ENCODE measurements at places on chromosomes 11 and 22. TPM values are rescaled to one million over a fixed set of nuclear protein-coding genes. Genes with fewer than 3 reads are reported as not detected.

The POU2AF1 gene
- total RNA-seq, result 2.5 TPM

The SYCE3 gene
- 1.7 TPM for total RNA-seq

The CAPN5 gene
- 1.1 TPM for total RNA-seq

The PKP3 gene
- 0.16 TPM for total RNA-seq

The PAMR1 gene
- total RNA-seq, result not detected

The SNX19 gene
- 37.1 TPM for total RNA-seq

The ZNF214 gene
- total RNA-seq, result not detected

The YPEL1 gene
- total RNA-seq, result 2.5 TPM

The VWCE gene
- 11.8 TPM for total RNA-seq

The ZP1 gene
- not detected for total RNA-seq

The KCTD21 gene
- total RNA-seq, result 22.4 TPM

The ZNF280B gene
- 2.9 TPM for total RNA-seq

The MOB2 gene
- total RNA-seq, result 30.7 TPM

The DDIAS gene
- 15.0 TPM for total RNA-seq

The BCO2 gene
- total RNA-seq, result 1.1 TPM

DNA sequence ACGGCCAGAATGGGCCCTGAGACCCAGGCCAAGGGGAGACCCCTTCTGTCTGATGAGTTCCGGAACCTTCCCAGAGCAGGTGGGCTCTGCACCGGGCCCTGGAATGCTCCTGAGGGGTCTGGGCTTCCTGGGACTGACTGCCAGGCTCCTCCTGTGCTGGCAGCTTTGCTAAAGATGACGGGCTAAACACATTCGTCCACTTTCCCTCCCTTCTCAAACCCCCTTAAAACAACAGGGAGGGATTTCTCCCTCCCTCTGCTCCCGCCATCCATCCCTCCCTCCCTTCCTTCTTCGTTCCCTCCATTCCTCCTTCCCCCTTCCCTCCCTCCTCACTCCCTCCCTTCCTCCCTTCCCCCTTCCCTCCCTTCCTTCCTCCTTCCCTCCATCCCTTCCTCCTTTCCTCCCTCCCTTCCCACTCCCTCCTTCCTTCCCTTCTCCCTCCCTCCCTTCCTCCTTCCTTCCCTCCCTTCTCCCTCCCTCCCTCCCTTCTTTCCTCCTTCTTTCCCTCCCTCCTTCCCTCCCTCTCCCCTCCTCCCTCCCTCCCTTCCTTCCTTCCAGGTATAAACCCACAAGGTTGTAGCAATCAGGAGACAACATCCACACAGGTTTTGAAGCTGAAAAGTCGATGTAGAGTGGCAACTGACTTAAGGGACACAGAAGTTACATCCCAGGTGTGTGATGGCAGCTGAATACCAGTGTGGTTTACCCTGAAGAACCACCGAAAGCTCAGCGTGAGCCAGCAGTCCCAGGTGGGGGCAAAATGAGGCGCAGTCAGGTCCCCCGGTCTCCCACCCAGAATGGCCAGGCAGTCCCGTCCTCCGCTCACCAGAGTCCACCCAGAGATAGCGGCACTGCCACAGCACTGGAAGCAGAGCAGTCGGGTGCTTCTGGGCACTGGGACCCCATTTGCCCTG, 18.8 kb upstream of the MGAT3 start:
- no peaks in the 10 kb centered on the region for H3K36me3 ChIP-seq
- peaks cover 18% of the 10 kb centered on the region for H3K4me1 ChIP-seq
- no peak overlapping the region for H3K4me3 ChIP-seq

- H3K4me1 ChIP-seq, result peaks cover 28% of the 10 kb centered on the region
- H3K27ac ChIP-seq, result no peak overlapping the region
- no peak for DNase-seq
- no peak overlapping the region for H3K4me3 ChIP-seq
Measured at GRCh38 chr11:3159296-3160190, 5.6 kb downstream of the OSBPL5 start.

DNA sequence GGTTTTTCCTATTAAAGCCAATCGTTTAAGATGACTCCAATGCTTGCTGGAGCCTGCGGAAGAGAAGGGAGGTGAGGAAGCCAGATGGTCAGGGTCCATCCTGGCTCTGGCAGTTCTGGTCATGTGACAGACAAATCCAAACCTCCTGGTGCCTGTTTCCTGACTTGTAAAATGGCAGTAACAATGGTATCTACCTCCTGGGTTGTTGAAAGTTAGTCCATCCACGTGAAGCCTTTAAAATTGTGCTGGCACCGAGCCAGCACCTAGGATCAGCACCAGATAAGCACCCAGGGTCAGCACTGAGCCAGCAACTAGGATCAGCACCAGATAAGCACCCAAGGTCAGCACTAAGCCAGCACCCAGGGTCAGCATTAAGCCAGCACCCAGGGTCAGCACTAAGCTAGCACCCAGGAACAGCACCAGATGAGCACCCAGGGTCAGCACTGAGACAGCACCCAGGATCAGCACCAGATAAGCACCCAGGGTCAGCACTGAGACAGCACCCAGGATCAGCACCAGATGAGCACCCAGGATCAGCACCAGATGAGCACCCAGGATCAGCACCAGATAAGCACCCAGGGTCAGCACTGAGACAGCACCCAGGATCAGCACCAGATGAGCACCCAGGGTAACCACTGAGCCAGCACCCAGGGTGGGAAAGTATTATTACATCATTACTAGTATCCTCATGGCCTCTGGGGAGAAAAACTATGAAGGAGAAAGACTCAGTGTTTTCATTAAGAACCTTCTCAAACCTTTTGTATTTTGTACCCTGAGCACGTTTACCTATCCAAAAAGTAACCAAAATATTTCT, 17.2 kb downstream of the KIAA0930 start:
- H3K27me3 ChIP-seq, result no peaks in the 10 kb centered on the region
- no peaks in the 10 kb centered on the region for H3K36me3 ChIP-seq
- peaks cover 20% of the 10 kb centered on the region for H3K4me1 ChIP-seq
- DNase-seq, result no peak

GRCh38 chr11:47003180-47003877, 66.8 kb downstream of the CSTPP1 start:
- no peak overlapping the region for H3K27ac ChIP-seq
- DNase-seq, result peak; percentile 9

- DNase-seq, result no peak
- H3K27ac ChIP-seq, result no peak overlapping the region
- no peak overlapping the region for H3K4me3 ChIP-seq
- peaks cover 11% of the 10 kb centered on the region for H3K4me1 ChIP-seq
- peaks cover 48% of the 10 kb centered on the region for H3K27me3 ChIP-seq
Measured at GRCh38 chr11:60367009-60367408, 11.3 kb upstream of the MS4A7 start.

GRCh38 chr11:47857892-47858543, 9.9 kb upstream of the NUP160 start:
- H3K36me3 ChIP-seq, result no peaks in the 10 kb centered on the region
- no peak for DNase-seq
- no peak overlapping the region for H3K4me3 ChIP-seq

GRCh38 chr11:78212586-78213371, 24.1 kb downstream of the USP35 start:
- no peak overlapping the region for H3K27ac ChIP-seq
- H3K4me1 ChIP-seq, result peaks cover 12% of the 10 kb centered on the region
- no peak overlapping the region for H3K4me3 ChIP-seq
- H3K36me3 ChIP-seq, result peaks cover 13% of the 10 kb centered on the region
- H3K27me3 ChIP-seq, result no peaks in the 10 kb centered on the region

DNA sequence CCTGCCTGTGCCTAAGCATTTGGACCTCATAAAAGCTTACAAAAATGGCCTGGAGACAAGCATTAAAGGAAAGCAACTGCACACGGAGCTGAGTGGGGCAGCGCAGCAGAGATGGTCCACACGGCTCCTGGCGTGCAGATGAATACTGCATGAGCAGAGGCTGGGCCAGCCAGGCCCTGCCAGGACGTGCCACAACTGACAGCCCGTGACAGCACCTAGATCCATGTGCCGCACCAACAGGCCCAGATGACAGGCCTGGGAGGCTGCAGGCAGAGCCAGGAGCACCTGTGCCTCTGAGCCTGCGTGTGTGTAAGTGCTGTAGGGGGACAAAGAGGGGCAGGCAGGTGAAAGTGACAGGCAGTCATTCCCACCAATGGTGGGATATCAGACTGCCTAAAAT, 33.4 kb downstream of the MICAL3 start:
- DNase-seq, result no peak
- H3K4me1 ChIP-seq, result peaks cover 8% of the 10 kb centered on the region
- H3K27ac ChIP-seq, result peak overlapping the region; percentile 31
- no peaks in the 10 kb centered on the region for H3K27me3 ChIP-seq

DNA sequence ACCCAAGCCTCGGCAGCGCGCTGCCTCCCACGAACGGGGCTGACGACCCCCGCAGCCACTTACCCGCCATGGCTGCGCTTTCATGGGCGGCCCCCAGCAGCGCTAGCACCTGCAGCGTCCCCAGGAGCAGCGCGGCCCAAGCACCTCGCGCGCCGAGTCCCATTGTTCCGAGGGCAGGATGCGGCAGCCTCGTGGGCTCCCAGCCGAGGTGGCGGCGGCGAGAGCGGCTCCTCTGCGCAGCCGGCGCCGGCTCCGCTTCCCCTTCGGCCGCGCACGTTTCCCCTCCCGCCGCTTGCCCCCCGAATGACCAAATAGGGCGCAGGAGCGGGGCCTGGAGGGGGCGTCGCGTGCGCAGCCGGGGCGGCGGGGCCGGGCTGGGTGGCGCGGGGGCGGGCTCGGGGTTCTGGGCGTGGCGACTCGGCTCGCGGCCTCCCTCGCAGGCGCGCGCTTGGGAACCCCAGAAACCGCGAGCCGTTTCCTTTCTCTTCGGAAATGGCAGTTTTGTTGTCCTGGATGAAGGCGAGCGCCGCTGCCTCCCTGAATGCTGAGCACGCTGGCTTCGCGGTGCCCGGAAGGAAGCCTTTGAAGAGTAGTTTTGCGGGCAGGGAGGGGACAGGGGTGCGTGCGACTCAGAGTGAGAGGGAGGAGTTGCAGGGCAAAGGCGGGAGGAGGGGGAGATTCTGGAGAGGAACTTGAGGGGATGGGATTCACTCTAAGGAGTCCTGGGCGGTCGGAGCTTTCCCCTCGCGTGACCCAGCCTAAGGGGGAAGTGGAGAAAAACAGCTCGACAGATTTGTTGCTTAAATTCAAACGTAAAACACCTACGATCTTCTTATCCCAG, at the start of gene TMEM123:
Gene TMEM123 (minus strand): TSS at position 305 of the 841 bp plus-strand sequence. CDS start 142 bp downstream, at position 163.
- peak within 1 kb of the TSS; percentile 97 for H3K4me3 ChIP-seq
- peaks cover 75% of the 10 kb centered on the region for H3K4me1 ChIP-seq
- peaks cover 18% of the 10 kb centered on the region for H3K36me3 ChIP-seq
- DNase-seq, result peak; percentile 90

- no peaks in the 10 kb centered on the region for H3K36me3 ChIP-seq
- DNase-seq, result no peak
- H3K4me1 ChIP-seq, result peaks cover 27% of the 10 kb centered on the region
- H3K27me3 ChIP-seq, result no peaks in the 10 kb centered on the region
- H3K4me3 ChIP-seq, result no peak overlapping the region
Measured at GRCh38 chr11:118295199-118295598, 9.3 kb upstream of the CD3E start.

GRCh38 chr22:17914474-17914873, 109.9 kb downstream of the MICAL3 start:
- H3K27ac ChIP-seq, result no peak overlapping the region
- no peak overlapping the region for H3K4me3 ChIP-seq
- peaks cover 6% of the 10 kb centered on the region for H3K4me1 ChIP-seq
- H3K36me3 ChIP-seq, result no peaks in the 10 kb centered on the region
- no peak for DNase-seq

GRCh38 chr11:134558916-134559601, 147.0 kb upstream of the B3GAT1 start:
- H3K4me3 ChIP-seq, result no peak overlapping the region
- no peak overlapping the region for H3K27ac ChIP-seq
- no peaks in the 10 kb centered on the region for H3K36me3 ChIP-seq
- DNase-seq, result no peak

DNA sequence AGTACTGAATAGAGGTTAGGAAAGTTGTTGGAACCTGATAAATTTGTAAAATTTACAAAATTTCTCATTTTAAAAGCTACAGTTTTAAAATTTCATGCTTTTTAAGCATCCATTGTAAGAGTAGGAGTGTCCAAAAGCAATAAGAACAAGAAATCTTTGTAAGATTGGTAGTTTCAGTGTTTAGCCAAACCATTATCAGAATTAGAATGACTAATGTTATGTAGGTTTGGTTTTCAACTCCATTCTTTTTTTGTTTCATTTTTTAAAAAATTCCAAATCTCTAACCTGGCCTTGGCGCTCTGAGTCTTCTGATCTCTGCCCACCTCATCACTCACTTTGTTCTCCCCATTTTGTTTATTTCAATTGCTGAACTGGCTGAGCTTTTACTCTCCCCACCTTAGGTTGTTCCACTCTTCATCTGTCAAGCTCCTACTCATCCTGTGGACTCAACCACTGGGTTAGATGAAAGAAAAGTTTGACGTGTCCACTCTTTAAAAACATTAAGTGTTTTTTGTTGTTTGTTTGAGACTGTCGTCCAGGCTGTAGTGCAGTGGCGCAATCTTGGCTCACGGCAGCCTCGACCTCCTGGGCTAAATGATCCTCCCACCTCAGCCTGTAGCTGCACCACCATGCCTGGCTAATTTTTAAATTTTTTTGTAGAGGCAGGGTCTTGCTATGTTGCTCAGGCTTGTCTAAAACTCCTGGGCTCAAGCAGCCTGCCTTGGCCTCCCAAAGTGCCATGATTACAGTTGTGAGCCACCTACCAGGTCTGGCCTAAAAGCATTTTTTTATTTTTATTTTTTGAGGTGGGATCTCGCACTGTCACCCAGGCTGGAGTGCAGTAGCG, 14.0 kb downstream of the EP300 start:
- no peak for DNase-seq
- peak overlapping the region; percentile 49 for H3K27ac ChIP-seq
- H3K36me3 ChIP-seq, result peaks cover 27% of the 10 kb centered on the region
- peaks cover 64% of the 10 kb centered on the region for H3K4me1 ChIP-seq

GRCh38 chr11:612201-612960, 3.4 kb downstream of the IRF7 start:
- peaks cover 2% of the 10 kb centered on the region for H3K36me3 ChIP-seq
- DNase-seq, result no peak
- peak overlapping the region; percentile 13 for H3K27ac ChIP-seq
- peaks cover 20% of the 10 kb centered on the region for H3K4me1 ChIP-seq

DNA sequence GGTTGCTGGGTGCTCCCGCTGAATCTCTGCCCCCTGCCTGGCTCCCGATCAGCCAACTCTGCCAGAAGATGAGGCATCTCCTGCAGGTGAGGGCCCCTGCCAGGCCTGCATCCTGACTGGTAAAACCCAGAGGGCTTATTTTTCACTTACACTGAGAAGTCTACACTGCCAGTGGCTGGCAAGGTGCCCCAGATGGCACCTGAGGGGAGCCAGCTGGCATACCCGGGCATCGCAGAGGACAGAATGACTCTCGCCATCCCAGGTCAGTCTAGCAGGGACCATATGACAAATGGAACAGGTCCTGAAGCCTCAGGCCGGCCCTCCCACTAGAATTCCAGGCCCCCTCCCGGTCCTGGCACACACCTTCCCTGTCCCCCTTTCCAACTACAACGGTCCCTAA, 30.9 kb downstream of the MACROD1 start:
- H3K27me3 ChIP-seq, result no peaks in the 10 kb centered on the region
- no peak for DNase-seq
- no peaks in the 10 kb centered on the region for H3K4me1 ChIP-seq
- no peak overlapping the region for H3K27ac ChIP-seq
- no peak overlapping the region for H3K4me3 ChIP-seq

All from activated T-cell treated with anti-CD3 and anti-CD28 coated beads, Interleukin-2, amount 50 U/mL, for 72 hours (primary cell).